ENCODE measurements at places on chromosomes 1 and 21. TPM values are rescaled to one million over a fixed set of nuclear protein-coding genes. Genes with fewer than 3 reads are reported as not detected.

- DNase-seq: no peak
Observed at GRCh38 chr21:43934116-43934515, 69.1 kb downstream of the AGPAT3 start.

DNA sequence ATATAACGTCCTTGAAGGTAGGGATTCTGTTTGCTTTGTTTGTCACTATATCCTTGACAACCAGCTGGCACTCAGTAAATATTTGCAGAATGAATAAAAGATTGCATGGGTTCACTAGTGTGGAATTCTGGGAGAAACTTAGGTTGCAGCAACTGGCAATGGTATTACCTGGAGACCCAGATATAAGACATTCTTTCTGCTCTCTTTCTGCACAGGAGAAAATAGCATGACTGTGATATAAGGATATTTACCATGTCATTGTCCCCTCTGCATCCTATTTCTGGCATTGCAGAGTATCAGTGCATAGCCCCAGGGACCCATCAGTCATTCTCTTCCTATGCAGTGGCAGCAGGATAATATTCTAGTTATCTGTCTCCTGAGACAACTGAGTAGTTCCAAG, 308.9 kb upstream of the LRRC7 start:
- DNase-seq: no peak

The PUSL1 gene
- polyA plus RNA-seq: 18.7 TPM

- no peak for DNase-seq
Observed at GRCh38 chr1:60118085-60118484, 44.5 kb upstream of the C1orf87 start.

DNA sequence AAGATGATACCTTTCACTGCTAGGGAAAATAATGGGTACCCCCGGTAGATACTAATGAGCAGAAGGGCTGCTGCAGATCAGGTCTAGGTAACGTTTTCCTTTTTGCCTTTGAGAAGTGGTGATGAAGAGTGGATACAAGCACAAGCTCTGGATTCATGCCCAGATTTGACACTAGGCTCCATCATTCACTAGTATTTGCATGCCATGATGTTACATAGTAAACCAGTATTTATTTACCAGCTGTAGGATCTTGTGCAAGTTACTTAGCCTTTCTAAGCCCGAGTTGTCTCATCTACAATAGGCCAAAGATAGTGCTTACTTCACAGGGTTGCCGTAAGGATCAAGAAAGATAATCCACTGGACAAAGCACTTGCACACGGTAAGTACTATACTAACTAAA, 14.2 kb downstream of the PTPN14 start:
- no peak for DNase-seq

- no peak for DNase-seq
Observed at GRCh38 chr1:208855403-208855802, 611.2 kb upstream of the PLXNA2 start.

DNA sequence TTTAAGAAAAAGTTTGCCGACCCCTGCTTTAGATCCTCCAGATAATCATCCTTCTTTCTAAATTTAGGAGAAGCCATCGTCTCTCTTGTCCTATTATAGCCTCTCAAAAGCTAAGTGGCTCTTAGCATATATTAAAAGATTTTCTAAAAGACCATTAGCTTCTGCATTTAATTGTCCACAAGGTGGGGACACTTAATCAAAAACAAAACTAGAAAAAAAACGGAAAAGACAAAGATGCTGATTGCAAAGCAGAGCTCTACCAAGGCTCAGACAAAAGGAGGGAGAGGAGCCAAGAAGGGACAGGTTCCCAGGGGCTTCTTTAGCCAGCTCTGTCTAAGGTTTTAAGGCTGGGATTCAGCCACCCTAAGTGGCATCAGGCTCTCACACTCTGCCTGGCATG, 128.3 kb upstream of the HMGB4 start:
- peak; percentile 10 for DNase-seq

The OR14K1 gene
- not detected for polyA plus RNA-seq

The WARS2 gene
- 11.4 TPM for polyA plus RNA-seq

GRCh38 chr1:84869720-84870119, 23.3 kb downstream of the LPAR3 start:
- peak; percentile 81 for DNase-seq

The ASAP3 gene
- polyA plus RNA-seq: 72.3 TPM

DNA sequence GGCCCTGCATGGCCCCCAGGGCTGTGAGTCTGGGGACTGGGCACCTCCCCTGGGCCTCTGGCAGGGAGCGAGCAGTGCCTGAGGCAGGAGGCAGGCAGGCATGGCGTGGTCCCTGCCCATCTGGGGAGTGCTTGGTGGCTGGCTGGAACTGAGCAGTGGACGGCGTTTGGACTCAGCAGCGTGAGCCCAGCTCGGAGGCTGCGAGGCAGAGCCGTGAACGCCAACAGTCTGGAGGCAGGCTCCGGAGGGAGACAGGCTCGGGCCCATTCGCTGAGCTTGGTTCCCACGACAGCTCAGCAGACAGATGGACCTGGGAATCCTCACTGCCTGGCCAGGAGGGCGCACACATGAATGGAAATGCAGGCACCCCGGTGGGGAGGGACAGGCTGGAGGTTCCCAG, 160.7 kb upstream of the POU3F1 start:
- no peak for DNase-seq
